ENCODE measurements at places on chromosomes 16 and 17. TPM values are rescaled to one million over a fixed set of nuclear protein-coding genes. Genes with fewer than 3 reads are reported as not detected.

DNA sequence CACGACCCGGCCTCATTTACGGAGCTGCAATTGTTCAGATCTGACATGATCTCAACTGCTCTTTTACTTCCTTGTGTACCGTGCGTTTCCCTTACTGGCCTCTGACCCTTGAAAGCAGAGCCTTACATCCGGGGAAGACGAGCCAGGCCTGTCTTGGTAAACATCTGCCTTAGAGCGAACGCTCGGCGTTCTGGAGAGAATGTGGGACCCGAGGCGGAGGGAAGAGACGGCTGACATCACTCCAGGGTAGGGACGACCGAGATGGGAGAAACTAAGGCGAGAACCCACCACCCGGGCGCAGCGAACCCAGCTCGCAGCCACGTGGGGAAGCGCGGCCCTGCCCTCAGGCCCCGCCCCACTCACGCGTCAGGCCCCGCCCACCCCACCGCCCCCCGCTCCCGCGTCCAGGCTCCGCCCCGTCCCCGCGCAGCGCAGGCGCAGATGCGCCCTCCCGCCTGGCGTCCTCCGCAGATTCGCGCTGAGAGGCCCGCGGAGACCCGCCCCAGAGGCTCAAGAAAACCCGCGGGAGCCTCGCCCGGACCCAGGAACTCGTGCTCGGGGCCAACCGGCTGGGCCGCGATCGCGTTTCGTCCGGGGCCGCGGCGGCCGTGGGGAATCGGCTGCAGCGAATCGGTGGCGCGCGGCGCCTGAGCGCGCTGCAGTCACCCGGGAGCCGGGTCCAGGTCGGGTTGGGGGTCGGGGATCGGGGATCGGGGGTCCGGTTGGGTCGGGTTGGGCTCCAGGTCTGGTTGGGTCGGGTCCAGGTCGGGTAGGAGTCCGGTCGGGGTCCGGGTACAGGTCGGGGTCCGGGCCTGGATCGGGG lies at the start of gene TELO2:
TELO2 (plus strand) TSS at position 438 of the 823 bp plus-strand sequence. CDS start 922 bp downstream, outside the sequence.
- DNase-seq: peak; percentile 93

- DNase-seq: no peak
Measured at GRCh38 chr17:15249487-15249886, 15.6 kb downstream of the PMP22 start.

The MYH3 gene
- 4.2 TPM for total RNA-seq

The SIAH1 gene
- total RNA-seq: 54.2 TPM

All from spinal cord (tissue), 10 donors.